ENCODE measurements at places on chromosomes 7 and 10. TPM values are rescaled to one million over a fixed set of nuclear protein-coding genes. Genes with fewer than 3 reads are reported as not detected.

MMD2 gene
- not detected for total RNA-seq

CYP2W1 gene
- total RNA-seq = 0.05 TPM

CAV1 gene
- total RNA-seq = 490 TPM

TMEM176A gene
- not detected for total RNA-seq

AKR1B1 gene
- total RNA-seq = 2,676 TPM

CPN1 gene
- 0.20 TPM for total RNA-seq

C7orf33 gene
- not detected for total RNA-seq

STOX1 gene
- 0.65 TPM for total RNA-seq

CDHR3 gene
- total RNA-seq = 4.7 TPM

GRID1 gene
- 0.32 TPM for total RNA-seq

EEPD1 gene
- 57.7 TPM for total RNA-seq

C10orf105 gene
- total RNA-seq = not detected

SNX10 gene
- total RNA-seq = 4.5 TPM

FAM25C gene
- total RNA-seq = not detected

SFTPD gene
- total RNA-seq = 0.26 TPM

SLC18A3 gene
- not detected for total RNA-seq

ASIC3 gene
- 9.9 TPM for total RNA-seq

ELFN1 gene
- total RNA-seq = 0.38 TPM

ITIH2 gene
- total RNA-seq = 0.31 TPM

SNX8 gene
- total RNA-seq = 85.4 TPM

PGAM2 gene
- not detected for total RNA-seq

CYP3A4 gene
- total RNA-seq = not detected

NUTM2E gene
- 0.25 TPM for total RNA-seq

EBLN1 gene
- total RNA-seq = not detected

ARL5B gene
- total RNA-seq = 5.7 TPM

CTAGE8 gene
- not detected for total RNA-seq

ARPC1A gene
- total RNA-seq = 132 TPM

EVX1 gene
- 0.10 TPM for total RNA-seq

GBX1 gene
- not detected for total RNA-seq

H2BK1 gene
- total RNA-seq = not detected

ZNF804B gene
- not detected for total RNA-seq

AGAP3 gene
- total RNA-seq = 56.1 TPM

PNLIPRP3 gene
- total RNA-seq = not detected

ZPBP gene
- not detected for total RNA-seq

OR6V1 gene
- not detected for total RNA-seq

SUGCT gene
- total RNA-seq = 0.77 TPM

ANXA8 gene
- total RNA-seq = 30.3 TPM

MLXIPL gene
- total RNA-seq = 1.4 TPM

SPDYE16 gene
- total RNA-seq = not detected

AS3MT gene
- total RNA-seq = 4.2 TPM

FOXP2 gene
- total RNA-seq = not detected

PRSS37 gene
- total RNA-seq = not detected

DRGX gene
- not detected for total RNA-seq

SPDYE5 gene
- total RNA-seq = not detected

PIK3CG gene
- not detected for total RNA-seq

FAM237B gene
- not detected for total RNA-seq

NEBL gene
- 8.5 TPM for total RNA-seq

MEOX2 gene
- total RNA-seq = not detected

EPHB6 gene
- total RNA-seq = 0.89 TPM

PCGF5 gene
- total RNA-seq = 45.7 TPM

CCDC3 gene
- 1.3 TPM for total RNA-seq

LRMDA gene
- total RNA-seq = 3.8 TPM

MMRN2 gene
- total RNA-seq = 1.2 TPM

AKR1B15 gene
- total RNA-seq = 34.3 TPM
